ENCODE measurements at places on chromosomes 16 and 17. TPM values are rescaled to one million over a fixed set of nuclear protein-coding genes. Genes with fewer than 3 reads are reported as not detected.

Gene SPN
- total RNA-seq = 4.0 TPM

Gene PPY
- total RNA-seq = not detected

Gene GID4
- total RNA-seq = 23.3 TPM

Gene SNAI3
- 0.81 TPM for total RNA-seq

Gene PLEKHH3
- total RNA-seq = 41.9 TPM

Gene KRT9
- total RNA-seq = 0.47 TPM

Gene DNASE1
- total RNA-seq = 16.2 TPM

Gene XYLT1
- 20.3 TPM for total RNA-seq

Gene PLA2G10
- total RNA-seq = not detected

Gene UMOD
- total RNA-seq = not detected

Gene COQ7
- total RNA-seq = 18.3 TPM

Gene KRT33A
- 73.9 TPM for total RNA-seq

Gene NPTX1
- total RNA-seq = 2.2 TPM

Gene TP53TG3
- not detected for total RNA-seq

Gene MYH10
- total RNA-seq = 15.6 TPM

Gene PLEKHG4
- total RNA-seq = 23.2 TPM

Gene MAF
- total RNA-seq = 205 TPM

Gene ZNF263
- 49.6 TPM for total RNA-seq

Gene PALB2
- total RNA-seq = 12.7 TPM

Gene TP53I13
- total RNA-seq = 55.8 TPM

Gene EVPLL
- total RNA-seq = 4.4 TPM

Gene PYY
- not detected for total RNA-seq

Gene TUFM
- total RNA-seq = 111 TPM

Gene SMTNL2
- 0.25 TPM for total RNA-seq

Gene PNMT
- 2.3 TPM for total RNA-seq

Gene STAC2
- total RNA-seq = 14.6 TPM

Gene COPRS
- 49.3 TPM for total RNA-seq

Gene CHST4
- not detected for total RNA-seq

Gene STH
- total RNA-seq = not detected

Gene RPH3AL
- 12.4 TPM for total RNA-seq

Gene SLC2A4
- 4.3 TPM for total RNA-seq

Gene CASKIN1
- total RNA-seq = 1.4 TPM

Gene TLCD1
- total RNA-seq = 9.4 TPM

Gene SLC35B1
- total RNA-seq = 35.7 TPM
